CD4-positive, alpha-beta T cell treated with Interleukin-6 at 100 ng/mL for 8 hours (primary cell): ENCODE measurements at places on chromosomes 1 and 21.

DNA sequence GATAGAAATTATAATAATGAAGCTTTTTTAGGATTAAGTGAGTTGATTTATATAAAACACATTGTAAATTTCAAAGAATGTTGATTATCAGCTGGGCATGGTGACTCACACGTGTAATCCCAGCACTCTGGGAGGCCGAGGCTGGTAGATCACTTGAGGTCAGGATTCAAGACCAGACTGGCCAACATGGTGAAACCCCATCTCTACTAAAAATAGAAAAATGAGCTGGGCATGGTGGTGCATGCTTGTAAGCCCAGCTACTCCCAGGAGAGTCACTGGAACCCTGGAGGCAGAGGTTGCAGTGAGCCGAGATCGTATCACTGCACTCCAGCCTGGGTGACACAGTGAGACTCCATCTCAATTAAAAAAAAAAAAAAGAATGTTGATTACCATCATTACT is 18.4 kb downstream of the ADAMTS1 start:
- no peak for DNase-seq

- no peak for DNase-seq
These were observed 15.0 kb upstream of the PLEKHG5 start for GRCh38 chr1:6506210-6507036.

DNA sequence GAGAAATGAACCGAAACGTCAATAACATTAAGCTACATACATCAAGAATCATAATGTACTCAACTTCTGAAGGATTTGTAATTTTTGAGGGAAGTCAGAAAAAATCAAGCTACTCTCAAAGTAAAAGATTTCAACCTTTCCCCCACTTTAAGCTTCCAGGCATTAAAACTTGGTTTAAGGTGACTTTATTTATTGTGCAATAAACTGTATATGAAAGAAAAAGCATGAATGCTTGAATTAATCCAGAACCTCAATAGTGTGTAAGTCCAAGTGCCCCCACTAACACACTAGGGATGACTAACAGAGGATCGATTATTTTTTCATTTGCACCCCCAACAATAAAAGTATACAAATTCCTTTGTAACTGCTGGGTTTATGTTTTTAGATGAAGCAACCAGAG is 10.9 kb downstream of the GART start:
- DNase-seq = no peak

- no peak for DNase-seq
These were observed 524 bp downstream of the LRRC38 start for GRCh38 chr1:13513063-13513894.

GRCh38 chr1:7943251-7943650 is 2.6 kb upstream of the TNFRSF9 start:
- no peak for DNase-seq

GRCh38 chr1:193402977-193403376 is 216.6 kb upstream of the B3GALT2 start:
- DNase-seq = no peak

DNA sequence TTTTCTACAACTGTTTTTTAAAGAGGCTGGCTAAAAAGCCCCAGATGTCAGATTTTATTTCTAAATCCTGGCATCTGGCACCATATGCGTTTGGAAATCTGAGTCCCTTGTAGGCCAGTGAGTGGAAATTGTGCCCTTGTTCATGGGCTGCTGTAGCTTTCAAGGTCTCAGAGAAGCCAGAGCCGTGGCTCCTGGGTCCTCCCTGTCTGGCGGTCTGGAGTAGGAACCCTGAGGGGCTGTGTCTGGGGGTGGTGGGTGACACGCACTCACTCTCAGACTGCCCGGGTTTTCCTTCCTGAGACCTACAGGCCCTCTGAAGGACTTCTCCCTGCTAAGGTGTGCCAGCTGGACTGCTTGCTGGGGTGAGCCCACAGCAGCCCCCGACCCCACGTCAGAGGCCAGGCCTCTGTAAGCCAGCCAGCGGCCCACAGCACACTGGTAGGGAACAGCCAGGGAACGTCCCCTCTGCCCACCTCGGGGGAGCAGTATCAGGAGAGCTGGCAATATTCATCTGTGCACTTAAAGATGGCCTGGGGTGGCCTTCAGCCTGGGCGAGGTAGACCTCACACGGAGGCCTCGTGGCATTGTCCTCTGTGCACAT is 151.5 kb downstream of the PEX14 start:
- DNase-seq = no peak

- DNase-seq = no peak
These were observed 21.4 kb downstream of the TRIM11 start for GRCh38 chr1:228385232-228385631.

DNA sequence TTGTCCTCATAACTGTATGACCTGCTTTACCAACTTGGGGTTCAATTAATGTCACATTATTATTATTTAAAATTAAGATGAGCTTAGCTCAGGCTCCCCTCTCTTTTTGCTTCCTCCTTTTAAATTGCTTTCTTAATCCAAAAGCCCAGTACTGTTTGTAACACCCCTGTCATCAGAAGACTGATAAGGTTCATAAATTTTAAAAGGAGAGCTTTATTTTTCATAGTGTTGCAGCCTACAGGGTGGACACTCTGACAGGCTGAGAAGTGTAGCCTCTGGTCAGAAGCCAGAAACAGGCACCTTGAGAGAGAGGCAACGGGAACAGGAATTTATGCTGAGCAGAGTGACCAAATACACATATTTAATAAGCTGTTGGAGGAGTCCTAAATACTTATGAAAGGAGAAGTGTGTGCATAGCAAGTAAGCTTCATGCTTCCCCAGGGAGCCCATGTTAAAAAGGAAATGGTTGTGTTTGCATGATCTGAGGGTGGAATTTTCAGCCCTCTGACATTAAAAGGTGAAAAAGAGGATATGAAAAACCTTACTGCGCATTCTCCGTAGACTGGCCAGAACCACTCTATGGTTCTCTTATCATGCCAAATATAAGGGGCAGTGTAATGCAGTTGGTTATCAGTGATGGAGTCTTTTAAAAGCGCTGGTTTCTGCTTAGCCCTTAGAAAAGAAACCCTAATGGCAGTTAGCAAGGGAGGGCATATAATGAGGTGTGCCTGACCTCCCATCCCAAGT is 30.5 kb upstream of the FGGY start:
- DNase-seq = no peak

GRCh38 chr1:57129865-57130264 is 164.1 kb upstream of the C8B start:
- no peak for DNase-seq

DNA sequence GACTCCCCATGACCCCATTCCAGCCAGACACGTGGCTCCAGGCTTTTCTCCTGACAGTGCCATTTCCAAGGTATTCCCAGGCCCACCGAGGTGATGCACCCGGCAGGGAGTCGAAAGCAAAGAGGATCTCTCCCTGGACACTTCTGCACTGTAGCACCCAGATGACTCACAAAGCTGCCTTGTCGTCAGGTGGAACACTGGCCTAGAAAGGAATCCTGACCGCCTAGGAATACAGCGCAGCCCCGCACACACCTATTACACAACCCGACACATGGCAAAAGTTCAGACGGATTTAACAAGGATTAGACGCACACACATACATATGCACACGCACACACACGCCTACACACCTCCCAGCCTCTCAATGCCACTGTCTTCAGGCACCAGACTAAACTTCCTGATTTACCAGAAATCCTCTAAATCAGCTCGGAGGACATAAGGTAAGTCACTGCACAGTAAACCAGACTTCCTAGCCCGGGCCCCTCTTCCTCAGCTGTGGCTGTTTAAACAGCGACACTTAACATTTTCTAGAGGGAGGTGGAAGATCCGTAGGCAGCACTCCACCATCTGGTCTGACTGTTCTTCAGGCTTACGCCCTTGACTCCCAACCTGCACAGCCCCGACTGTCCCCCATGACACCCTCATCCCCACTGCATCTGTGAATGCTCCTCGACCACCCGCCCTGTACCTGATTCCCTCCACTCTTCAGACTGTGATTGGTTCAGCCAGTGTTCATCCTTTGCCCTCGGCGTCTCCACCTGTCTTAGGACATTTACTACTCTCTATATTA is 12.7 kb downstream of the FAM89A start:
- DNase-seq = no peak

GRCh38 chr1:2133879-2134215 is 60.7 kb downstream of the FAAP20 start:
- DNase-seq = no peak

- DNase-seq = no peak
These were observed 42.9 kb downstream of the SEC22B start for GRCh38 chr1:120133228-120133927.

DNA sequence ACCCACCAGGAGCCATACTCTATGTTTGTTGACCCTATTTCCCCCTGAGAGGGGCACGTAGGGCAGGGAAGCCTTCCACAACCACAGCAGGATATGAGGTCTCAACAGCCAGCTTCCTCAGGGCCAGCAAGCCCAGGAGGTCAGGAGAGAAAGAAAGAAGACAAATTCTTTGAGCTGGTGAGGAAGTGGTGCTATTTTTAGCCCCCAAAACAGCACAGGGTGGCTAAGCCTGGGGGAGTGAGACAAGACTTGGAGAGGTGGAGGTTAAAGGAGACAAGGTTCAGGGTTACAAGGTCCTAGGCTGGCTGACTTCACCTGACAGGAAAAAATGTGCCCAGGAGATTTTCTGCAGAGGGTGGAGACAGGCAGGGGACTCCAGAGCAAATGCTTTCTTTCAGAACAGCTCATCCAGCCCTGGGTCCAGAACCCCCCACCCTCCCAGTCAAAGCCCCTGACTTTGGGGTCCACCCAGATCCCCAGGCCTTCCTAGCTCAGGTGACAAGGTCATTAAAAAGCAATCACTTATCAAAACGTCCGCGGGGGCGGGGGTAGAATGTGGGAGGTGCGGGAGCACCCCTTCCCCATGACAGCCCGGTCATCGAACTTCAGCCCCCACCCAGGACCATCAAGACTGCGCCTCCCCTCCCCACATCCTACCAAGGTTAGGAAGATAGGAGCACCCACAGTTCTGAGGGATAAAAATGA is 1.3 kb downstream of the SV2A start:
- DNase-seq = no peak

- DNase-seq = no peak
These were observed 7.6 kb upstream of the EIF4G3 start for GRCh38 chr1:21184276-21184675.

GRCh38 chr1:245008761-245009160 is 144.4 kb upstream of the HNRNPU start:
- DNase-seq = no peak

GRCh38 chr1:192088496-192088895 is 69.8 kb upstream of the RGS18 start:
- no peak for DNase-seq

DNA sequence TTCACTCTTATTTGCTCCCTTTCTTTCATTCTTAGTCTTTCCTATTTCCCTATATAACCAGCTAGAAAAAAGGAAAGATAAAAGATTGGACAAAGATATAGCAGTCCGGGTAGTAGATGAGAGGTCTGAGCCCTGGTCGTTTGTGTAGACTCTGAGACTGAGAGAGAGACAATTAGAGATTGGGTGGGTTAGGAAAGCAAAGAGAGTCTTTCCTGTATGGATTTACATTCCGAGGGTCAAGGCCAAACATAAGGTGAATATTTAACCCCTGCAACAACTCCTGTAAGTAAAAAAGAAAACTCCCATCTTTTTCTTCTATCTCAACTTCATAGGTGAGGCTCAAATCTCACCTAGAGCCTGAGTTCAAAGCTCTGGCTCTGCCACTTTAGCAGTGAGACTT is 218.0 kb upstream of the FGGY start:
- DNase-seq = no peak

GRCh38 chr1:14067711-14068110 is 367.7 kb downstream of the PRDM2 start:
- DNase-seq = no peak

DNA sequence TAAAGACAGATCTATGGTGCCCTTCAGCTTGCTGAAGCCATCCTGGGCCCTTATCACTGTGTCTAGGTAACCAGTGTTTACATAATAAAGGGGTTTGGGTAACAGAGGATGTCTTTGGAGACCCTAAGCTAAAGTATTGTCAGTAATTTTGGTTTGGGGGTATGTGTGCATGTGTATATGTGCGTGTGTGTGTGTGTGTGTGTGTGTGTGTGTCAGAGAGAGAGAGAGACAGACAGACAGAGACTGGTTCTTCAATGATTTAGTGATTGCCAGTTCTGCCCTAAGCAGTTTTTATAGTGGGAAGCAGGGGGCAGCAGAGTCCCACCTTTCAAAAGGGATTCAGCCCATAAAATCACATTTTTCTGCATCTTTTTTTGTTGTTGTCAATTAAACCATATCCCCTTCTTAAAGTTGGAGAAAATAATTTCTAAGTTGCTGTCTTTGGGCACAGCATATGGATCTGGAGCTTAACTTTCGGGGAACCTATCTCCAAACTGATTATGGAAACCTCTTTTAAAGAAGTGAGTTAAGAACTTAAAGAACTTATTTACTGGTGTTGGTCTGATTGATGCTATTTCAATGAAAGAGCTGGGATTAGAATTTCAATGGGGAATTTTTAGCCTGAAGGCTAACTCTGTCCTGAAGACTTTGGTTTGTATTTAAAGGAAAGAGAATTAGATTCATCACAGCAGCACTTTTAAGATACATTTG is 51.1 kb downstream of the ZNF326 start:
- no peak for DNase-seq

DNA sequence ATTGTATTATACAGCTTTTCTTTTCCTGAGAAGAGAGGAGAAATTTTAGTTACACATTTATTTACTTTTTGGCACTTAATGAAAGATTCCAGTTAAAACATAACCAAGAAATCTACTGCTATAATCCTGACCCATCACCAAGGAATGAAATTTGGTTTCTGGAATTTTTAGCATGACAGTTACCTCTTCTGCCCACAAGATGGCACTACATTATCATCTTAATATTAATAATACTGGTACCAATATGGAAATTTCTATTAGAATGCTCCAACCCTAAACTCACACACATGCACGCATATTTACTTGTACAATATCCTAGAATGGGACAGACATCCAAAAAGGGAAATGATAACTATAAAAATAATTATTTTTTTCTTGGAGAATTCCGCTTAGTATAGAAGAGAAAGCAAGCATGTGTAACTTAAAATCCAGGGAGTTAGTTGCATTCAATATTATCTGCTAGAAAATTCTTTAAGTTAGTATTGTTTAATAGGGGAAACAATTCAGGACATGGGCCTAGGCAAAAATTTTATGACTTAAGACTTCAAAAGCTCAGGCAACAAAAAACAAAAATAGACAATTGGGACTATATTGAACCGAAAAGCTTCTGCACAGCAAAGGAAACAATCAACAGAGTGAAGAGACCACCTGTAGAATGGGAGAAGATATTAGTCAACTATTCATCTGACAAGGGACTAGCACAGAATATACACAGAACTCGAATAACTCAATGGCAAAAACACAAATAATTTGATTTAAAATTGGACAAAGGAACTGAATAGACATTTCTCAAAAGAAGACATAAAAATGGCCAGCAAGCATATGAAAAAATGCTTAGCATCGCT is 37.4 kb downstream of the MAP3K21 start:
- DNase-seq = no peak

DNA sequence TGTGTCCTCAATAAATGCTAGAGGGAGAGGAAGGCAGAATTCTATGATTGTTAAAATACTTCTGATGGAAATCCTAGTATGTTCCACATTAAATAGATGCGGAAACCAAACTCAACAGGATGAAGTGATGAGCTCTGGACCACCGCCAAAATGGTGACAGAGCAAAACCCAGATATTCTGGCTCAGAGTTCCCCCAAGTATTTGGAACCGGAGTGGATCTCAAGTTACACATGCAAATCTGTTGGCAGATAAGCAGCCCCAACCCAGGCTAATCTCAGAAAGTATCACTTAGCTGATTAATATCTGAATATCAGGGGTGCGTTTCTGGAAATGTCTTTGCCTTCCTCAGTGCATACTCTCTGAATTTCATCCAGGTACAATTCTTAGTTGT is 17.4 kb upstream of the GRHL3 start:
- no peak for DNase-seq
